Stimulated activated CD8-positive, alpha-beta memory T cell treated with anti-CD3 and anti-CD28 coated beads, Interleukin-2, amount 100 ng/mL, for 1 hour (primary cell): ENCODE measurements at places on chromosomes 6 and 20.

- no peak for DNase-seq
Observed at GRCh38 chr6:166558156-166559005, 28.1 kb downstream of the RAMACL start.

- no peak for DNase-seq
Observed at GRCh38 chr20:52379723-52380336, 188.3 kb upstream of the ZFP64 start.

- DNase-seq, result no peak
Observed at GRCh38 chr6:151534576-151534975, 40.8 kb downstream of the CCDC170 start.

DNA sequence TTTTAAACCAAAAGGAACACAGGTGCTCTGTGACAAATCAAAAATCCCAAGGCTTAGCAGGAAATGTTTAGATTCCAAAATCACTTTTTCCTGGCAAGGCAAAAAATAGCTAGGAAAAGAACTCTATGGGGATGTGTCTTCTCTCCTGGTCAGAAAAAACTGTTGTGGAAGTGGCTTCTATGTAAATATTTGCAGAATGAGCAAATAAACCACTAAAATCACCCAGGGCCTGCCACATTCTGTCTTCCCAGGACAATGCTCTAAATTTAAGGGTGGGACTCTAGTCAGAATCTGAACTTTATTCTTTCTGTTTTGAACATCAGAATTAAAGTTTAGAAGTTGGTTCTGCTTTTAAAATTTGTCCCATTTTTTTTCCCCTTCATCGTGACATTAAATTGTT lies 29.3 kb downstream of the GCM1 start:
- no peak for DNase-seq
